ENCODE measurements at places on chromosomes 1 and 21.

GRCh38 chr1:111203681-111204200 is 3.3 kb upstream of the DENND2D start:
- DNase-seq, result peak; percentile 70

DNA sequence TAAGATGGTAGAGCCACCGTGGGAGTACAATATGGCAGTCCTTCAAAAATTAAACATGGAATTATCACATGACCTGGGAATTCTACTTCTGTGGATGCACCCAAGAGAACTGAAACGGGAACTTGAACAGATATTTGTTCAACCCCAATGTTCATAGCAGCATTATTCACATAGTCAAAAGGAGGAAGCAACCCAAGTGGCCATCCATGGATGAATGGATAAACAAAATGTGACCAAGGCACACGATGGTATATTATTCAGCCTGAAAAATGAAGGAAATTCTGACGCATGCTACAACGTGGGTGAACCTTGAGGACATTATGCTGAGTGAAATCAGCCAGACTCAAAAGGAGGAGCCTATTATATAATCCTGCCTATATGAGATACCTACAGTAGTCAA is 22.8 kb upstream of the LAPTM5 start:
- peak; percentile 94 for DNase-seq

DNA sequence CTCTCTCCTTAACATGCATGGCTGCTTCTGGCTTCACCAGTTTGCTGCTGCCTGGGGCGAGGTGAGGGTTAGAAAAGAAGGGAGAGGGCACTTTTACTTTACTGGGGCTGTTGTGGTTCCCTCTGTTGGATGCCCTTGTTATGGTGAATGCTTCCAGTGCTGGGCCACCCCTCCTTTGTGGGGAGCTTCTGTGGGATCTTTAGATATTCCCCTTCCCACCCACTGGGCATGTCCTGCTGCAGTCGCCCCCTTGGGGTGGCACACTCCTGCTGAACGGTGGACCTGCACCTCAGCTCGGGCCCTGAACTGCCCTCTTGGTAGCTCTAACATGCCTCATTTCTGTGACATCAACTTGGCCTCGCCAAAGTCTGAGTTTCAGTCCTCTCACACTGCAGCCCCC is 6.0 kb downstream of the TNN start:
- DNase-seq, result no peak

- DNase-seq, result no peak
Measured at GRCh38 chr1:183219616-183220009, 33.5 kb downstream of the LAMC2 start.

DNA sequence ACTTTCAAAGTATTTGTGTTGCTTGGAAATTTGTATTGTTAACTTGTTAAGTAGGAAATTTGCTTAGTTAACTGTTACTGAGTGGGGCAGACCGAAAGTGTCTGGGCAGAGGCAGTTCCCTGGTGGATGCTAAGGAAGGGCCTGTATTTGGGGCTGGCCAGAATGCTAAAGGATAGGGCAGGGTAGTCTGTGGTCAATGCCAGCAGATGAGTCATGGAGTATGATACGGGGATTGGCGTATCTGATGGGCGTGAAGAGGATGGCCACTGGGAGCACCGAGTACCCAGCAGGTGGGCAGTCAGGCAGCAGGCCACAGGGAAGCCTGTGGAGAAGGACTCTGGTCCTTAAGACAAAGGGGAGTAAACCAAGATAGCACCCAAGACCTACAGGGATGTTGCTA is 46.6 kb upstream of the SCAF4 start:
- DNase-seq, result no peak

DNA sequence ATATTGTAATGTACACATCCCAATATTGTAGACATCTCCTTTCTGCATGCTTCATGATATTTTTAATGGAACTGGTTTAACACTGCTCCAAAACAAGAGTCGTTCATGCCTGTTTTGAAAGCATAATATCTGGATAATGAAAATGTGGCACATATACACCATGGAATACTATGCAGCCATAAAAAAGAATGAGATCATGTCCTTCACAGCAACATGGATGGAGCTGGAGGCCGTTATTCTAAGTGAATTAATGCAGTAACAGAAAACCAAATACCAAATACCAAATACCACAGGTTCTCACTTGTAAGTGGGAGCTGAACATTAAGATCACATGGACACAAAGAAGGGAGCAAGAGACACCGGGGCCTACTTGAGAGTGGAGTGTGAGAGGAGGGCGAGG is 92.2 kb upstream of the C1orf105 start:
- no peak for DNase-seq

GRCh38 chr1:61724813-61725694 is at the start of gene TM2D1:
Gene TM2D1 (minus strand): TSS chr1:61725141. CDS start chr1:61725120, 21 bp downstream.
- peak; percentile 94 for DNase-seq

DNA sequence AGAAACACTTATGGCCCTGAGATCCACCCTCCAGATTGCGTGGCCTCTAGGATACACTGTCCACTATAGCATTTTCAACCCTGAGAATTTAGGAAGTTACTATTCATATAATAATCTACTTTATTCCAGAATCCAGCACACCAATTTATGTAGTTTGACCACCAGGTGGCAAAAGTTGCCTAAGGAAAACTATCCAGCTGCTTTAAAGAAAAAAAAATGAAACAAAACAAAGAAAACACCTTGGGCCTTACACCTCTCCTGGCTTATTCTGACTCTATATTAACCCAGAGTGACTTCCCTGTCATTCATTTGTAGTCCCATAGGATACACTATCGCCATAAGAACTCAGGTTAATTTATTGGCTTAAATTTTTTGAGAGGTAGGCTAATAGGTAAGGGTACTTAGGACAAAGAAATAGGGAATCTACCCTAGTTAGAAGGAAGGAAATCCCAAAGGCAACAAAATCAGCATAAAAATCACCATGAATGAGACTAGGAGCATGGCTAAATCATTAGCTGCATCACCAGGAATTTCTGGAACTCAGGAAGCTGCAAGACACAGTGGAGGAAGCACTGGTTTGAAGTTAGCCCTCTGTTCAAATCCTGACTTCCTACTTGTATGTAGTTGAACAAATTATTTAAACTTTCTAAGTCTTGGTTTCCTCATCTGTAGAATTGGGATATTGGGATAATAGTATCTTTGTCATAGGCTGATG is 107.5 kb downstream of the SPAG17 start:
- peak; percentile 10 for DNase-seq
